ENCODE measurements at places on chromosomes 12 and 14. TPM values are rescaled to one million over a fixed set of nuclear protein-coding genes. Genes with fewer than 3 reads are reported as not detected.

Gene ANKS1B
- total RNA-seq: not detected

Gene KLRC3
- total RNA-seq: not detected

Gene TGM1
- total RNA-seq: 19.3 TPM

Gene HSP90AA1
- total RNA-seq: 328 TPM

Gene ARHGEF25
- total RNA-seq: 0.76 TPM

Gene STAT2
- 40.0 TPM for total RNA-seq

Gene RNASE3
- total RNA-seq: not detected

Gene OAS1
- total RNA-seq: 6.0 TPM

Gene CELA1
- total RNA-seq: not detected

Gene B4GALNT3
- 14.4 TPM for total RNA-seq

Gene GARIN6
- not detected for total RNA-seq

Gene FAM181A
- total RNA-seq: 0.80 TPM

Gene POTEG
- not detected for total RNA-seq

Gene NKX2-1
- total RNA-seq: not detected

Gene CCDC177
- total RNA-seq: not detected

Gene SLC10A1
- total RNA-seq: not detected

Gene SYCP3
- total RNA-seq: not detected

Gene RNF212B
- not detected for total RNA-seq

Gene LRIG3
- 23.0 TPM for total RNA-seq

Gene PRB2
- not detected for total RNA-seq

Gene MFAP5
- total RNA-seq: 24.0 TPM

Gene COX8C
- total RNA-seq: not detected

Gene SMARCD1
- 97.3 TPM for total RNA-seq

Gene KRT3
- total RNA-seq: not detected

Gene ESRRB
- not detected for total RNA-seq

Gene GALNT8
- 0.23 TPM for total RNA-seq

Gene SAMD15
- 0.19 TPM for total RNA-seq

Gene FIGNL2
- not detected for total RNA-seq

Data from hair follicular keratinocyte (primary cell).